ENCODE measurements at places on chromosomes 2 and 18.

- DNase-seq = no peak
Observed at GRCh38 chr2:39127973-39128372, 7.1 kb upstream of the SOS1 start.

DNA sequence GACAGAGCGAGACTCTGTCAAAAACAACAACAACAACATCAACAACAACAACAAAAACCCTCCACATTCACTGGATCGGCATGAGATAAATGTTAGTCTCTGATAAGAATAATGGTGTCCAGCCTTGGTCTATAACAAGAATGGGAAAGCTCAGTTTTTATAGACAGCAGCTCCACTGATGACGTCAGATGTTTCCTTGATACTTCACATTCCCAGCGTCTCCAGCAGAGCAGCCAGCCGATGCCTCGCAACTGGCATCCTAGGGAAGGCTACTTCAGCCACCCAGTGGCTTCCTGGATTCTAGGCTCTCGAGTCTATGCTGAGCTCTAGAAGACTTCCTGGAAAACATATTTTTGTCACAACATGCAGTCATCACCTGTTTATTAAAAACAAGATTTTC, 271.4 kb upstream of the SMIM21 start:
- no peak for DNase-seq

GRCh38 chr2:238060096-238060541, 682 bp upstream of the SCLY start:
- no peak for DNase-seq

GRCh38 chr18:35811896-35812295, 160.6 kb upstream of the RMP24 start:
- DNase-seq = no peak

DNA sequence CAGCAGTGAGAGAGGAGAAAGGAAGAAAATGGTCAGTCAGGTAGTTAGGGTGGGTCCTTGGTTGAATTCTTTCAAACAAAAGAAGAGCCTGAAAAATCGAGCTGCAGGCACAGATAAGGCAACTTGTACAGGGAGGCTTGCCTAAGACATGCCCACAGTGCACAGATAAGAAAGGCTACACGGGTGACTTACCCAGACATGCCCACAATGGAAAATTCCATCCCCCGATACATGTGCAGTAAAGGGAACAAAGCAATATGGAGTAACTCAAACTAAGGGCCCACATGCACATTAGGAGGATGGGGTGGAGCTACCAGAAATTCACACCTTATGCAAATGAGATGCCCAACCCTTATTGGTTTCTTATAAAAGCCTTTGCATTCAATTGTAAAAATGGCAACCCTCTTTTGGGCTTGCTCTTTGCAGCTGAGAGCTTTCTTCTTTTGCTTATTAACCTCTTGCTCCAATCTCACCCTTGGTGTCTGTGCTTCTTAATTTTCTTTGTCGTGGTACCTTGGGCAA, 110.3 kb upstream of the RMP24 start:
- DNase-seq = no peak

GRCh38 chr18:36295880-36296301, 1.6 kb upstream of the FHOD3 start:
- no peak for DNase-seq

GRCh38 chr2:25497918-25498407, 156.2 kb upstream of the DNMT3A start:
- DNase-seq = no peak

- DNase-seq = no peak
Observed at GRCh38 chr2:202114795-202115194, 41.7 kb downstream of the KIAA2012 start.

GRCh38 chr2:138115666-138116065, 151.4 kb downstream of the HNMT start:
- DNase-seq = no peak

- no peak for DNase-seq
Observed at GRCh38 chr2:216075510-216076485, 5.8 kb downstream of the PECR start.

DNA sequence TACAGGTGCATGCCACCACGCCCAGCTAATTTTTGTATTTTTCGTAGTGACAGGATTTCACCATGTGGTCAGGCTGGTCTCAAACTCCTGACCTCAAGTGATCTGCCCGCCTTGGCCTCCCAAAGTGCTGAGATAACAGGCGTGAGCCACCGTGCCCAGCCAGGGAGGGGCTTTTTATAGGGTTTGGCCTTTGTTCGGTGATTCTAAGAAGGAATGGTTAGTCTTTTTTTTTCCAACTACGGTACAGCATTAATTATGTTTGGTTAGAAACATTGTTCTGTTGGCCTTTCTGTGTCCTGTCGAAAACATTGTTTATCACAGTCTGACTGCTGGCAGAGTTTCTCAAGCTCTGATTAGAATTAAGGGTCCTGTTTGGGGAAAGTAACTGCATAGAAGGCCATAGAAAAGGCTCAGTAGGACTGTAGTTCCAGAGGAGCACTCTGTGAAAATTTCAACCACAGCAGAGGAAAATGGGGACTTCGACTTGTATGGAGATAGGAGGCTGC, 19.3 kb upstream of the SMCHD1 start:
- DNase-seq = no peak

DNA sequence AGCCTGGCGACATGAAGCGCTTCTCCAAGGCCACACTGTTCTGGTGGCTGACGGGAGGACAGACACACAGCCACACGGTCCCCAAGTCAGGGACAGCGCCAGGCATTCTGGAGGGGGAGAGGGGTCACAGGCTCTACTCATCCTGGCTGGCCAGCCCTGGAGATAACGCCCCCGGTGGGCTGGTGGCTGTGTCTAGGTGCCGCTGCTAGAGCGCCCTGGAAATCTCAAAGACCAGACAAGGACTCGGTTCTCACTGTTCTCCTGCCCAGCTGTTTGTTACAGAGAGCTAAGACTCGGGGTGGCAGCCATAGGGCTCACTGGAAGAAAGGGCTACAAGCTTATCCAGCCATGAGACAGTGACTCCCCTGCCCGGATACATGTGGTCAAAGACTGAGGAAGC, 72.0 kb downstream of the KCNF1 start:
- no peak for DNase-seq

DNA sequence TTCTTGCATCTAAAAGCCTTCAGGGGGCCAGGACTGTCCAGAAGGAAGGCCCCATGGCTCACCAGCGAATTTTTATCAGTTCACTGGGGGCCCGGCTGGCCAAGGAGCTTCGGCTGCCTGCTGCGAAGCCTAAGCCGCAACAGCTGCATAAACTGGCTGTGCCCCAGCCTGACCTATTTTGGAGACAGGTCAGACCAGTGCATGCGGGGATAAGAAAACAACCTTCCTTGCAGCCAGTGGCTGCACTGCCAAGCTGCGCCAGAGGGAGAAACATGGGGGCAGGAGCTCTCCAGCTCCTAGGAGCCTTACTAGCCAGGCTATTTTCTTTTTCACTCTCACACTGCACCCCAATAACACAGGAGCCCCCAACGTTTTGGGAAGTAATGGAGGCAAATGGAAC, 15.2 kb downstream of the PAX3 start:
- no peak for DNase-seq

DNA sequence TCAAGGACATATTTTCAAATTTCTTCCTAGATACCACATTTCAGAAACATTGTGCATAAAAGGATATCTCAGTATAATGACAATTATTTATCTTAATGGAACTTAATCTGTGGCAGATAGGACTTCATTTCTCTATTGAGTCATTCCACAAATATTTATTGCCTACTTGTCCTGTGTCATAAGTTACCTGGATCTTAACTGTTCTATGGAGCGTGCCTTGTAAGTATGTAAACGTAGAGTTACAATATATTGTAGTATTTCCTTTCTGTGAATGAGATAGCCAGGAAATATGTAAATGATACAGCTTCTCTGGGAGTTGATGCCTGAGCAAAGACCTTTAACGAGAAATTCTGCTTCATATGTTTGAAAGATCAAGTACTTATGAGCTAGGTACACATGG, 2.5 kb downstream of the AGFG1 start:
- no peak for DNase-seq

GRCh38 chr2:230384986-230385385, 31.0 kb upstream of the SP100 start:
- no peak for DNase-seq

GRCh38 chr2:163665817-163666216, 70.0 kb downstream of the FIGN start:
- DNase-seq = no peak

DNA sequence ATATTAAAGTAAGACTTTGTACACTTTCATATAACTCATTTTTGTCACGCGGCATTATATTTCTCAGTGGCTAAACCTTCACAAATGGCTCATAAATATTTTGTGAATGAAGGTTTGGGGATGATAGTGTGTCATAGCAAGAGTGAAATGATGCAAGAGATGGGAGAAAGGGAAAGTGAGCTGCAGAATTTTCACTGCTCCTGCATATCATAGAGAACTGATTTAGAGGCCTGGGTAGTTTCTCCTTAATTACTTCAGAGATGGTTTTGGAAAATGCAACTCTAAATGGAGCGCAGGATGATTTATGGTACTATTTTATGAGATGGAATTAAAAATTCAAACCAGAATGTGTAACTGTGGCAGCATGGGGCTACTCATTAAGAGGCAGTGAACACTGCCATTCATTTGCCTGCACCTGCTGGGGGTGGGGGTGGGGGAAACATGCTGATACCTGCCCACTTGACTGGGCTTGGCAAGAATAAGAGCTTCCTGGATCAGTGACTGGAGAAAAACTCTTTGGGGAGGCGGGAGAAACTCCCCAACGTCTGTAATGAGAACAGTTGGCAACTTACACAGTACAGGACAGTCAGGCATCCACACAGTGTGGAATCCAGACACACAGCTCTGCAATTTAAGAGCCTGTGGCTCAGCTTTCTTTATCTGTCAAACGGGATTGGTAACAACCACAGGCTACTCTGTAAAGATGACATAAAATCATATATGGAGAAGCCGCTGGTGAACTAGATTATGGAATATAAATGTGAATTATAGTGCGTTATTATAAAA, 941.9 kb downstream of the SLC4A3 start:
- DNase-seq = peak; percentile 94

- DNase-seq = no peak
Observed at GRCh38 chr2:102603904-102604303, 15.4 kb upstream of the SLC9A2 start.

DNA sequence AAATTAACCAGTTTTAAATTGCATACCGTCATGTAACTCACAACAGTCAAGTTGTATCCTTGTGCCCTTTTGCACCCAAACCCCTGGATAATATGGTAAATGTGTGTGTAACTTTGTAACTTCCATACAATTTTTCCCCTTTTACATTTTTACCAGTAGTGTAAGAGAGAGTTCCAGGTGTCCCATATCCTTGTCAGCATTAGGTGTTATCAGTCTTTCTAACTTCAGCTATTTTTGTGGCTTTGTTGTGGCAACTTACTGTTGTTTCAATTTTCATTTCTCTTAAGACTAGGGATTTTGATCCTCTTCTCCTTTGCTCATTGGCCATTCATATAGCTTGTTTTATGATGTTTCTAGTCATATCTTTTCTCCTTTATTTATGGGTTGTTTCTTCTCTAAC, 94.6 kb downstream of the LCLAT1 start:
- no peak for DNase-seq

DNA sequence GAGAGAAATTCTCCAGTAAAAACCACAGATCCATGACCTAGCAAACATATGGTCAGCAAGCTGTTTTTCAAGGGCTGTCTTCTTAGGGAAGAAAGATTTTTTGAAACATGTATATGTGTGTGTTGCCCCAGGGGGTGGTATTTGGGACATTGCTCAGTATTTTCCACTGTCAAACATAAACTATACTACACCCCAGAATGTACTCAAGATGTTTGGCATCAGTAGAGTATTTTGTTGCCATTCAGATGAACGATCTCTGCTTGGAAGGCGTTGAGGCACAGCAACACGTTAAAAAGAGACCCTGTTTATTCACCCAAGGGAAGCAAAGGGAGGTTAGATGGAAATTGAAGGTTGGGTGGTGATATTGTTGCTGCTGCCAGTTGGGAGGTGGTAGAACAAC, 30.0 kb downstream of the EEF1B2 start:
- no peak for DNase-seq

DNA sequence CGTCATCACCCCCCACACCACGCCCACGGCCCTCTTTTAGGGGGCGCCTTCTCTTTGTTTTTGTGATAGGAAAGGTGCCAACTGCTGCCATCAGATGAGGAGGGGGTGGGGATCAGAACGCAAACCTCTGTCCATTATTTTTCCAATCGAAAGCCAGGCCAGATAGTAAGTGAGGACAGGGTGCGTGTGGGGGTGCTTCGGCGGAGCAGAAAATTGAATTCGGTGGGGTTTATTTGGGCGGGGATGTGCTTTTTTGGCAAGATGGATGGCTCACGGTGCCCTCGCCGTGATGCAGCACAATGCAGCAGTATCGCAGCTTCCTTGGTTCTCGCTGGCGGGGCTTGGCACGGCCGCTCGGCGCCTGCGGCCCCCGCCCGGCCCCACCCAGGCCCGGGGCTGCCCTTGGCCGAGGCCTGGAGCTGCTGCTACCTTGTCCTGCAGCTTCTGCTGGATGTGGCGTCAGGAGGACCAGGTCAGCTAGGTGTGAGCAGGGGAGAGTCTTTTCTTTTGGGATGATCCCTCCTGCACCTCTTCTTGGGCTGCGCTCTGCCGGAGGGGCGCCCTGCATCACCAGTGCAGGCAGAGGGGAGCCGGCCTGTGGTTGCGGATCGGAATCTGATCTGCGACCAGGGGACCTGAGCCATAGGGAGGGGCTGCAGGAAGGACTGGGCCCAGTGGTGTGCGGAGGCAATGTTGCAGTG, 1.3 kb downstream of the SPTBN1 start:
- peak; percentile 64 for DNase-seq

- no peak for DNase-seq
Observed at GRCh38 chr2:162138310-162138709, 13.7 kb downstream of the GCG start.

DNA sequence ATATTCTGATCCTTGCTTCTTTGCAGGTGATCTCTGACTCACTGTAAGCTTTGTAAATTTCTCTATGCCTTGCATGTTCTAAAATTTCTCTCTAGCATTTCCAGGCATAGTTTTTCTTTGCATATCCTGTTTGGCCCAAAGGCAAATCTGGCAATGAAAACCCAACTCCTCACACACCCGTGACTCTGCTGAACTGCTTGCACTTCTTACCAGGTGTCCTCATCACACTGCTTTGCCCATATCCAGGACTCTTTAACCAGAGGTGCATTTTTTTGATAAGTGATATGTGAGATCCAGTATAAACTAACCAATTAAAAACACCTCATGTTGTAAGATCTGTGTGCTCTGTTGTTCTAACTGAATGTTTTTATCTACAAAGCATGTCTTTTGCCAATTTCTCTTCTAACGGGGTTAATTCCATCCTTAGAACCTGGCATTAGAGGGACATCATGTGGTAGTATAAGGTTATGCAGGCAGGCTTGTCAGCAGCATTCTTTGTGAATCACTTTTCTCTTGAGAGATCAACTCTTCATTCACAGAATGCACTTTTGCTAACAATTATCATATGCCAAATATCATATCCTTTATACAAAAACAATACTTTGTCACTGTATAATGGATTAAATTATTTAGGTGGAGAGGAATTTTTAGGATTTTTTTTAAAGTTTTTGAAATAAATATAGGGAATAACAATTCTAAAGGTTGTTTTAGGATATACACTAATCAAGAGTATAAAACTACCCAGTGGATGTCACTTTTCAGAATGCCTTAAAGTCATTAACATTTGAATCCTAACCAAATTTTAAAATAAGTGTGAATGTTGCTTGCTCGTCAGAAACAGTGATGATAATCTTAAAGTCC, 20.8 kb upstream of the TMX3 start:
- DNase-seq = peak; percentile 15

- DNase-seq = no peak
Observed at GRCh38 chr2:65465124-65465523, 32.7 kb upstream of the SPRED2 start.
